ENCODE measurements at places on chromosomes 13 and 19.

- no peak for DNase-seq
Observed at GRCh38 chr19:6599866-6600454, 9.0 kb upstream of the CD70 start.

GRCh38 chr13:49320975-49321374, 73.2 kb downstream of the CDADC1 start:
- DNase-seq = no peak

DNA sequence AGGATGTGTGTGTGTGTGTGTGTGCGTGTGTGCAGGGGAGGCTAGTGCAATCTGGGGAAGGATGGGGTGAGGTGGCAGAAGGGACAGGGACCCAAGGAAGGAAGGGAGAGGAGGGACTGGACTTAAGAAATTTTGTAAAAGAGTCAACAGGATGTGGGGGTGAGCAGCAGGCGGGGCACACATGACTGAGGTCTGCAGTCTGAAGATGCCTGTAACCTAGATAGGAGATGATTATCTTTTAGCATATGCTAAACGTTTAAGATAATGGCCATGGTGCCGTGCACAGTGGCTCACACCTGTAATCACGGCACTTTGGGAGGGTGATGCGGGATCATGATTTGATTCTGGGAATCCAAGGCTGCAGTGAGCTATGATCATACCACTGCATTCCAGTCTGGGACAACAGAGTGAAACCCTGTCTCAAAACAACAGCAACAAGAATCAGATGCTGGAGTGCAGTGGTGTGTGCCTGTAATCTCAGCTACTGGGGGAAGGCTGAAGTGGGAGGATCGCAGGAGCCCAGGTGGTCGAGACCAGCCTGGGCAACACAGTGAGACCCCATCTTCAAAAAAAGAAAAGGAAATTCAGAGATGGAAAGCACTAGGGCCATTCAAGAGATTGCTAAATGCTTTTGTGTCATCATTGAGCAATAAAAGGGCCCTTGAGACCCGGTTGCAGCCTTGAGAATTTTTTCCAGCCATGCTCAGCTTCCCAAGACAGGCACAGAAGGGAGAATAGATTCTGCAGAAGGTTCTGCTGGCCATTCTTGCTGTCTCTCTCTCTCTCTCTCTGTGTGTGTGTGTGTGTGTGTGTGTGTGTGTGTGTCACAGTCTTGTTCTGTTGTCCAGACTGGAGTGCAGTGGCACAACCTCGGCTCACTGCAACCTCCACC, 3.8 kb upstream of the ZNF414 start:
- DNase-seq = peak; percentile 88

DNA sequence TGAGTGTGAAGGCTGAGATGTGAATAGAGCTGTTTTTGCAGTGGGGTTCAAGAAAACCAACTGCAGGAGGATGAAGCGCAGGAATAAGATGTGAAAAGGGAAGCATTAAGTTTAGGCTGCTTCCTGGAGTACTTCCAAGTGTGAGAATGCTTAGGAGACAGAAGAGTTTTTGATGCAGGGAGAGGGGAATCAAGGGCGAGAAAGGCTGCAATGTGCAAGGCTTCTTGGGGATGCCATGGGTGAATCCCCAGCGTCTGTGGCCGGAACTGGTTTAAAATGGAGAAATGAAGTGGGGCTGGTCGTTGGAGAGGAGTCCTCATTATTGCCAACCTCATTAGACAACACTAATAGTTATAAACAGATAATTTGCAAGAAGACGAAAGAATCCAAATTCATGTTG, 764.9 kb downstream of the LIG4 start:
- DNase-seq = no peak

GRCh38 chr19:9700229-9700981, 25.5 kb upstream of the ZNF562 start:
- no peak for DNase-seq

- DNase-seq = no peak
Observed at GRCh38 chr13:21738630-21739029, 67.8 kb downstream of the FGF9 start.

GRCh38 chr13:87130423-87130822, 540.7 kb upstream of the SLITRK5 start:
- DNase-seq = no peak

GRCh38 chr19:10567656-10568055, 1.1 kb downstream of the CDKN2D start:
- no peak for DNase-seq

DNA sequence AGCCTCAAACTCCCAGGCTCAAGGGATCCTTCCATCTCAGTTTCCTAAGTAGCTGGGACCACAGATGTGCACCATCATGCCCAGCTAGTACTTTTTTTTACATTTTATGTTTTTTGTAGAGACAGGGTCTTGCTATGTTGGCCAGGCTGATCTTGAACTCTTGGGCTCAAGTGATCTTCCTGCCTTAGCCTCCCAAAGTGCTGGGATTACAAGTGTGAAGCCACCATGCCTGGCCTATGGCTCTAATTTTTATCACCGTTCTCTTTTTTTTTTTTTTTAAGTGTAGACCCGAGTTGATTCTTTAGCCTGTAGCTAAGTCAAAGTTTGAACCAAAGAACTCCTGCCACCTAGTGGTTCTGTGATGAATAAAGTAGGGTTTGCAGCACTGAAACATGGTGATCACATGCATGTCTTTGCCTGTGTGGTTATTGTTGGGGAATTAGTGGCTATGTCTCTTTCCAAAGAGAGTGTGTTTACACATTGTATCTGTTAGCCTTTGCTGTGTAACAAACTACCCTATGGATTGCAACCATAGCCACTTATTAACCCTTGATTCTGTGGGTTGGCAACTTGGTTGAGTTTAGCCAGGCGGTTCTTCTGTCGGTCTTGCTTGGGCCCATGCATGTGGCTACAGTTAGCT, 11.6 kb downstream of the NFILZ start:
- DNase-seq = peak; percentile 80

DNA sequence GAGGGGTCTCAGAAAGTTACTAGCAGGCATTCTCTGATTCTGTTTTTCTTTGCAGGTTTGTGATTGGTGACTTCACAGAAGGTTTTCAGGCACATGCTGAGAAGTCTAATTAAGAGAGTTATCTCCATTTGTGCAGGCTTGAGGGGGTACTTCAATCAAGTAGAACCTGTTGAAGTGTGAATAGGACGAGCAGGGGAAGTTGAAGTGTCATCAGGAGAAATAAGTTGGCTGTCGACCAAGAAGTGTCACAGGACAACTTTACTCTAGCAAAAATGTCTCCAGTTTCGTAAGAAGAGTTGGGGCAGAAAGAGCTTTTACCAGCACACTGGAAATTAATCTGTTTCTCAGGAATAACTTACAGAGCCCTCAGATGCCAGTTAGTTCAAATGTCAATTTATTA, 576.5 kb upstream of the SLITRK5 start:
- peak; percentile 73 for DNase-seq

DNA sequence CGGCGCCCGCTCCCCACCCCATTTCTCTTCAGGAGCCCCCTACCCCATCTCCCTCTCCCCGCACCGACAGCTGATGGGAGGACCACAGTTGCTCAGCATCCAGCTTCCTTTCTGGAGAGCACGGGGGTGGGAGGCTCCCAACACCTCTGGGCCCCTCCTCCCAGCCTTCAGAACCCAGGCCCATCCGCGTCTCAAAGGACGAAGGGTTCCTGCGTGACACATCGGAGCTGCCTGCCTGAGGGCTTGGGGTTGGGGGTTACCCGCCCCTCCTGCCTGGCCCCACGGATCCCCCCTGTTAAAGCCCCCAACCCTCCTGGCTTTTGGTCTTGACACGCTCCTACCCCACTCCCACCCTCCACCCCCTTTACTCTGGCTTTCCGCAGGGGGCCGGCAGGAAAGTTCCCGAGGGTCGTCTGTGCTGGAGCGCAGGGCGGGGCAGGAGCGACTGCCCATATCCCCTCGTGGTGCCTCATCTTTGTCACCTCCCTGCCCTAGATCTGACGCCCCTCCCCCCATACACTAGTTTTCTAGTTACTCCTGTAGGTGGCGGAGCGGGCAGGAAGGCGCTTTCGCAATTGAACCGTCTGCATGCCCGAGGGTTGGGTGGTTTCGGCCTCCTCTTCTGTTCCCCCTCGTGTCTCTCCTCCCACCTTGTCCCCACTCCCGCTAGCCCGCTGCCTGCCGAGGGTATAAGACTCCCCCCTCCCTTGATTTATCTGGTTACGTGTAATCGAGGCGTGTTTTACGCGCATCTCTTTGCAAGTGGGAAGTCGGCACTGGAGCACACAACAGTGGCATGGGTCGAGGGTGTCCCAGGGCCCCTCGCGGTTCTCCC, 924 bp downstream of the TRAPPC5 start:
- peak; percentile 92 for DNase-seq

GRCh38 chr19:810883-811489, 10.8 kb downstream of the PLPPR3 start:
- no peak for DNase-seq

DNA sequence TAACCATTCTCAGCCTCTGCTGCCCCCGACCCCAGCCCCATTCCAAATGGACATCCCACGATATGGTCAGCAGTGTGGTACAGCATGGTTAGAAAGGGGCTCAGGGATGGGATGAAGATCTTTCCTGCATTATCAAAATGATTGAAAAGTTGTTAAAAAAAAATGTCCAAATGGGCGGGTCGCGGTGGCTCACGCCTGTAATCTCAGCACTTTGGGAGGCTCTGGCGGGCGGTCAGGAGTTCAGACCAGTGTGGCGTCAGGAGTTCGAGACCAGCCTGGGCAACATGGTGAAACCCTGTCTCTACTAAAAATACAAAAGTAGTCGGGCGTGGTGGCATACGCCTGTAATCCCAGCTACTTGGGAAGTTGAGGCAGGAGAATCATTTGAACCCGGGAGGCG, 54.3 kb upstream of the ZNF254 start:
- no peak for DNase-seq

- peak; percentile 39 for DNase-seq
Observed at GRCh38 chr13:39016787-39017186, 21.1 kb downstream of the PROSER1 start.

DNA sequence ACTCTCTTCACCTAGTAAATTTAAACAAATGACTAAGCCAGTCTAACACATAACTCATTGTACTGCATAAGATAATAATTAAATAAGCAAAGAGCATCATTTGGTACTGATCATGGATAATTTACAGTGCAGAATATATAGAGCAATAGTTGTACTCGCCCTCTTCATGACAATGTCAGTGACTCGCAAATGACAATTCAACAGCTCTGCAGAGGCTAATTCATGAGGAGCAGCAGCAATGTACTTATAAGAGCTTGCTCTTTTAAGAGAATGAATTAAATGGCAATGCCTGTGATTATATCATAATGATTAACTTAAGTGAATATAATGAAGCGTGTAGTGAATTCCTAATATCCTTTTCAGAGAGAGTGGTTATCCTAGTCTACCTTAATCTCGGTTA, 284.5 kb upstream of the PCDH20 start:
- no peak for DNase-seq

- no peak for DNase-seq
Observed at GRCh38 chr13:87884884-87885283, 213.7 kb downstream of the SLITRK5 start.

DNA sequence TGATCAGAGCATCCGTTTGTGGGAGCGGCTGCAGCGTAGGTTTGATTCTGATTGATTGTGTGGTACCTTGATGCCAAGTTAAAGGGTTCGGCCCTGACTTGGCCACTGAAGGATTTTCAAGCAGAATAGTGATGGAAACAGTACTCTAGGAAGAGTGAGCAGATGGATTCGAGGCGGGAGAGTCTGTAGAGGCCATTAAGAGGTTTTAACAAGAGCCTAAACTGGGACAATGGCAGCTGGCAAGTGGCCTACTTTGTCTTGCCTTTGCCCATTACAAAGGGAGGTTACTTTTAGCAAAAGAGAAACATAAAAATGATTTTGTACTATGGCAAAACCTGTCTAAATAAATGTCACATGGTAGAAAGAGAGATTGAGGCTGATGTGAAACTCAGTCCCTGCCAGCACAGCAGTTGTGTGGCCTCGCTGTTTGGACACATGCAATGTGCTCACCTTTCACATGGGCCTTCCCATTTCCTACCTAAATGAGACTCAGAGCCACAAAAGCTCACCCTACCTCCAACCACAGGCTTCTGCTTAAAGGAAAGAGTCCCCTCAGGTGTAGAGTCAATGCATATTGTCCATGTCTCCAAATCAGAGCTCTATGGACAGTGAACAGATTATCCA, 62.4 kb upstream of the RAP2A start:
- DNase-seq = no peak

DNA sequence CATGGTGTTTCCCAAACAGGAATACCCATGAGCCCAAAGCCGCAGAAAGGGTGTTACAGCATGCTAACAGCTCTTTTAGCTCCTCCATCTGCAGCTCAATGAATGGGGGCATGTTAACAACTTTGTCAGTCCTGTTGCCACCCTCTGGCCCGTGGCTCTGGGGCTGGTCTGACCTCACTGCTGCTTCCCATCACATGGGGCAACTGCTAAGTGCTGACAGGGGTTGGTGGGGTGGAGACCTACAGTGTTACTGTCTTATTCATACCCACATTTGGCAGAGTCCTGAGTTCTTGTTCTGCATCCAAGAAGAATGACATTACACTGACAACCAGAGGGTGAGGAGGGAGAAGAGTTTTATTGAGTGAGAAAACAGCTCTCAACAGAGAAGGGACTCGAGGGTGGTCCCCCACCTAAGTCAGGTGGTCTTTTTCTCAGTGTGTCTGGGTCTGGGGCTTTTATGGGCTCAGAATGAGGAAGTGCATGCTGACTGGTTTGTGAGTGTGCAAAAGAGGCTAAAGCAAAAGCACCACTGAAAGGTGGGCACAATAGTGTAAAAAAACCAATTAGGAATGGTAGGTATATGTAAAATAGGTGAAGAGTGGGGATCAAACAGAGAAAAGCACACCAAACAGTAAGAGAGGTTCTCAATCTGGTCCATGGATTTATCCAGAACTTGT, 1952.0 kb upstream of the PCDH20 start:
- no peak for DNase-seq

DNA sequence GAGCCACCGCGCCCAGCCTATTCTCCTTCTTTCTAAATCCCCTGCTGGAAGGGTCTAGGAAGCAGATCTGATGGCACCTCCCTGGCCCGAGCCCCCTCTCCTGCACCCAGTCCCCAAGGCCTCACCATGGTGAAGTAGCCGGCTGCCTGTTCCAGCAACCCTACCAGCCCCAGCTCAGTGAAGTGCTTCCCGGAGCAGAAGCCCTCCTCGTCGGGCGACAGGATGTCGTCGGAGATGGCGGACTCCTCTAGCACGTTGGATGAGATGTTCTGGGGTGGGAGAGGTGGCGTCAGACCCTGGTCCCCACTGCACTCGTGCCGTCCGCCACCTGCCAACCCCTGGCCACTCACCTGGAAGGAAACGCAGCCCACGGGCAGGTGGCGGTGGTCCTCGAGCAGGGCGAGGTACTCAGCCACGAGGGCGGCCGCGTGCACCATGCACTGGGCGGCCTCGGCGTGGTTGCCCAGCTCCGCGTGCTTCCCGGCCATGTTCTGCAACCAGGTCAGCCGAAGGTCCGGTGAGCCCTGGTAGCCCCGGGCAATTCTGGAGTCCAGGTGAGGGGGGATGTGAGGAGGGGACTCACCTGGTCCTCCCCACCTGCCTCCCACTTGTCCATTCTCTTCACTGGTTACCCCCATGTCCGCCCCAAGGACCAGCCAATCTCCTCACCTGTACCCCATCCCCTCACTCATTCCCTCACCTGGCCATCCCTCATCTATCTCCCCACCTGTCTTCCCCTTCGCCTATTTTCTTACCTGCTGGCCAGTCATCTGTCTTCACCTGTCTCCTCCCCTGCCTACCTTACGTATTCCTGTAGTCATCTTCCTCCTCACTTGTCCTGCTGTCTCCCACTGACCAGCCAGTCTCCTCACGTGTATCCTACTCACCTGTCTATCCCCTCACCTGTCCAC, 11.5 kb upstream of the KANK2 start:
- no peak for DNase-seq

Data from KBM-7 (cell line).